Vagina (tissue), 2 donors: ENCODE measurements at places on chromosomes 4 and X.

DNA sequence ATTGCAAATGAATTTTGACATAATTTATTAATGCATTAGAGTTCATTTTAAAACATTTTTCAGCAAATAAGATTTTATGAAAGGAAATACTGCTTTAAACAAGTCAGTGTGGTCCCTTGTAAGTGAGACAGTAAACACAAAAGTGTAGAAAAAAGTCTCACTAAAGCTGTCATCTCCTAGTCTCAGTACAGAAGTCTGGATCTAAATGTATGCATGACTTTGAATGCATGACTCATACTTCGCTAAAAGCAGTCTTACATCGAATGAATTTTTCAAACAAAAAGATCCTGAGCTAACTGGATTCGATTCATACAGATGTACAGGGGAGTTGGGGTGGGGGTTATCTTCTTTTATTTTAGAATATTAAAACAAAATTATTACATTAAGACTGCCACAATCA, 207.4 kb upstream of the VCX start:
- no peak for DNase-seq

GRCh38 chr4:186851291-186852072, 127.8 kb upstream of the FAT1 start:
- no peak for DNase-seq

DNA sequence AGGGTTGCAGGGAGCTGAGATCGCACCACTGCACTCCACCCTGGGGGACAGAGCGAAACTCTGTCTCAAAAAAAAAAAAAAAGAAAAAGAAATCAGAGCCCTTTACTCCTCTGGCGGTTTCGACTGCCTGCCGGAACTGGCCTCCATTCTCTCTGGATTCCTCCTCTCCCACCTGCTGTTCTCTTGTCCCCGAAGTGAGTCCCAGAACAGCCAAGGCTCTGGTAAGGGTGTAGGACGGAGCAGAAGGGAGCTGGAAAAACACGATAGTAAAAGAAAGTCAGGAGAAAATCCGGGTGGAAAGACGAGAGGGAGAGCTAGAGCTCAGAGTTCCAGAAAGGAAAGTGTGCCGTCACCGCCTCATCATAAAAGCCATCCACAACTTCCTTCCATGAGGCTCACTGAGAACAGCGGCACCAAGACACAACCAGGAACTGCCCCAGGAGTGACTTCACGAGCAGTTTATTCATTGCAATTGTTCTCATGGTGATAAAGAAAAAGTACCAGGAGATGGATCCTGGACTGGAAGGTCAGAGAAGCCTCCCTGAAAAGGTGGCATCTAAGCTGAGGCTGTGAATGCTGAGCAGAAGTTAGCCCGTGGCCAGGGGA, 12.3 kb downstream of the TLR3 start:
- no peak for DNase-seq

- DNase-seq, result no peak
Measured at GRCh38 chrX:100340491-100341141, 69.5 kb downstream of the PCDH19 start.

DNA sequence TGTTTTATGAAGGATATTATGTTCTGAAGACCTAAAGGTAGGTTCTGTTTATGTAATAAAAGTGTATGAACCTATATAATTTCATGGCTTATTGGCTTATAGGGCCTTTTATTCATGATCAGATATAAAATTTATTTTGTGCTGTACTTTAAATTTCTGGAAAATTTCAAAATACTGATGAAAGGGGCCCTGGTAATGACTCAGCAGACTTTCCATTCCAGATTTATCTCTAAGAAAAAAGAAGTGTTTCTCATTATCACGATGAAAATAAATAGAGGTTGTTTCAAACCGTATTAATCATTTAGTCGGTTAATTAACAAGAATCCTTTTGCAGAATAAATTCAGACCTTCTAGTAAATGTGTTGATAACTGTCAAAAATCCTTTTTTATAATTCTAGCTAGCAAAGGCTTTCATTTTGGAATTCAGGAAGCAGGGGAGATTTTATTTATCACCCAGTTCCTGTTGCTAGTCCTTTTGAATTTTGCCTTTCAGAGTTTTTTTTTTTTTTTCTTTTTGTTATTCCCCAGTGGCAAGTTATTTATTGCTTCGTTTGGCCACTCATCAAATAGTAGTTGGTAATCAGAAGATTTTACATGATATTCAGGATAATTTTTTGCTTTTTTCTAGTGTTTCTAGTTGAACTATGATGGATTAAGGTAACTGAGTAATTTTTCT, 5.4 kb upstream of the TAPT1 start:
- no peak for DNase-seq

DNA sequence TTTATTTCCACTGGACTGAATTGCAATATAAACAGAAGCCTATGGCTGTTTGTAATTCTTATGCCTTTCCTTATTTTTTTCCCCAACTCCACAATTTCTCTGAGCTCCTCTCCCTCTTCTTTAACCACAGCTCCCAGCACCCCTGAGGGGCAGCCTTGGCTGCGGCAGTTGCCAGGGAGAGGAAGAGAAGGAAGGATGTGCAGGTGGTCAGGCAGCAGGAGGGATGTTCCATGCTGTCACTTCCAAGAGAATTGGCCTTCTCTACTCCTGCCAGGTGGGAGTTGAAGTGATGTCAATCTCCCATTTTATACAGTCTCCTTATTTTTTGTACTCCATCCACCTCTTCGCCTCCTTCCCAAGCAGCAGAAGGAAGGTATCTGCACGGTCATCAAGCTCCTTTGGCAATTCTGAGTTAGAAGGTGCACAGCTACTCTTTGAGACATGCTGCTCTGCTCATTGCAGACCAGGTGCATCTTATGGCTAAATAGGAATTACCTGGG, 343.3 kb upstream of the RPS6KA3 start:
- no peak for DNase-seq

- DNase-seq, result no peak
Measured at GRCh38 chrX:12610079-12610478, 181.1 kb upstream of the PRPS2 start.

DNA sequence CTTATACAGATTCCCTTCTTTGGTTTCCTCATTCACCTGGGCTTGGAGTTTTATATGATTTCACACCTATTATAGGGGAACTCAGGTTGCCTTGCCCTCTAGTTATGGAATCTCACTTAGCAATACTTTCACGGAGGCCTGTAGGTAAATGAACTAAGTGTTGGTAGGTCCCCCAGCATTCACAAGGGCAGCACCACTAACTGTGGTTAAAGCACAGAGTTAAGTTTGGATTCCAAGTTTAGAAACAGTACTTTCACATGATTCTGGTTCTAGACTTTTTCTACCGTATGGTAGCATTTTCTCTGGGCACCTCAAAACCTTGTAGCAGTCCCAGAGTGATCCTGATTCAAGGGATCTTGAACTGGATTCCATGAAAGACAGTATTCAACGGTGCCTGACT, 46.4 kb downstream of the SH2D1A start:
- DNase-seq, result no peak

- DNase-seq, result no peak
Measured at GRCh38 chr4:62328526-62328925, 1128.4 kb downstream of the ADGRL3 start.

DNA sequence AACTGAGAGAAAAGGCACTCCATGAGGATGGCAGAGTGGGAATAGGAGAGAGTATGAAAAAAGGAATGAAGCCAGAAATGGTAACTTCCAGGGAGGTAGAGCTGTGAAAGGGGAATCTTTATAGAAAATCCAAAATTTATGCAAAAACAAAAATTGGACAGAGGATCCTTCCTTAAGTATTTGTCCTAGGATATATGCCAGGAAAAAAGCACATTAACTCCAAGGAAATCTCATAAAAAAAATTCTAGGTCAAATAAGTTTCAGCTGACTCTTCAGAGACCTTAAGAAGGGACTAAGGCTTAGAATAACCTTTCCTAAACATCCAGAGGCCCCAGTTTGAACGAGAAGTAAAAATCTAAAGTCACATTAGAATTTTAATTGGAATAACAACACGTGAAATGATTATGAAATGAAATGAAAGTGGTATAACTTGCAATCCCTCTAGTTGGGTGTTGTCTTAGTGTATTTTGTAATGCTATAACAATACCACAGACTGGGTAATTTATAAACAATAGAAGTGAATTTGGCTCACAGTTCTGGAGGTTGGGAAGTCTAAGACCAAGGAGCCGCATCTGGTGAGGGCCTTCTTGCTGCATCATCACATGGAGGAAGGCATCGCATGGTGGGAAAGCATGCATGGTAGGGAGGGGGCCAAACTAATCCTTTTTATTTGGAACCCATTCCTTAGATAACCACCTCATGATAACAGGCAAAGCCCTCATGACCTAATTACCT, 145.4 kb upstream of the RXFP1 start:
- no peak for DNase-seq

DNA sequence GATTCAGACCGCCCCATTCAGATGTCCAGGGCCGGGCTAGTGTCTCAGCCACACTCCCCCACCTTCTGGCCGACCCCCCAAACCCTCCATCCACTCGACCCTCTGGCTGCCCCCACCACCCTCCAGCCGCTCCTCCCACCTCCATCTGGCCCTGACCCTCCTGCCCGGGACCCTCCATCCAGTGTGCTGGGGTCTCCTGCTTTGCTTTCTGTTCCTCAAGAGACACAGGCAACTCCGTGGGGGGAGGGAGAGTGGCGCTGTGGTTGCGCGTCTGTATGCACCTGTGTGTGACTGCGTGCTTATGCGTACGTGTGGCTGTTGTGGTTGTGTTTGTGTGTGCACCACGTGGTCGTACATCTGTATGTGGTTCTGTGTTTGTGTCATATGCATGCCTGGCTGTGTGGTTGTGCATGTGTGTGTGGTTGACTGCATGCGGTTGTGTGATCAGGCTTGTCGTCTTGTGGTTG, 33.3 kb downstream of the CPLX1 start:
- no peak for DNase-seq

GRCh38 chr4:2272026-2272827, 10.3 kb upstream of the MXD4 start:
- no peak for DNase-seq

DNA sequence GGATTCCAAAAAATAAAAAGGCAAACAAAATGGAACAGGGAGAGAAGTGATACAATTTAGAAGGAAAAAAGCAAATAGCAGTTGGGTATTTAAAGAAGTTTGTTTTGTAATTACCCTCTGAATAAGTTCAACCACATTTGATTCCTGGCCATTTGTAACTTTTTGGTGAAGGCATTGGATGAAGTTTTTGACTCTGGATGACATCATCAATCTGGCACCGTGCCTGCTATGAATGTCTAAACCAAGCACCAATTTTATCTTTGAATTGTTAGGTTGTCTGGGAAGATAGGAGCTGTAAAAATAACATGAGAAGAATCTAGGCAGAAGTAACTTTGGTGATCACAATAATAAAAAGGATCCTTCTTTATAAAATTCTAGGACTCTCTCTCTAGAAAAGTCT, 29.5 kb downstream of the TMPRSS11A start:
- no peak for DNase-seq

DNA sequence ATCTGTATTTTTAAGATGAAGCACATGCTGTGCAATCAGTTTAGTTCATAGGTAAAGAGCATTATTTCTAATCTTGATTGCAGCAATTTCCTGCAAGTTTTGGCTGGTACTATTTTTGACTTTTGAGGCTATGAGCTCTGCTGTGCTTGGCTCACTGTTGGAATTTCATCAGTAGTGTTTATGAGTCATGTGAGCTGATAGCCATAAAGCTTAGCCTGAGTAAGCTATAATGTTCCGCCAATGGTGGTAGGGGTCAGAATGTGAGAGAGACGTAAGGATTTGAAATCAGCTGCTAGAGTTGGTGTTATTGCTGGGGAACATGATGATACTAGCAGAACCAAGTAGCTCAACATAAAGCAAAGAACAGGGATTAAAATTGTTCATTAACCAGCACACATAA, 590.9 kb upstream of the GNPDA2 start:
- no peak for DNase-seq

DNA sequence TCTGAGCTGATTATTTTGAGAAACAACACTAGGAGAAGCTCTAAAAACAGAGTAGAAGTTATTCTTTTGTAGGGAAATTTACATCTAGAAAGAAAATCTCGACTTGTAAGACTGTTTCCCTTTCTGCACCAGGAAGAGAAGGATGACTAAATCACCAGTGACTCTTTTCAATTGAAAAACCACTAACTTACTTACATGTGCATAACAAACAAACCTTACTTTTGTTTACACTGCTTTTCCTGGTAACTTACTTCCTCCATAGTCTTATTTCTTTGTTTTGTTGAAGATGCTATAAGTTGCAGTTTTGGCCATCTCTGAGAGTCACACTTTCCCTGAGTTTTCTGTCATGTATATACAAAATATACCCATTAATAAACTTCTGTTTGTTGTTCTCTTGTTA, 293.6 kb upstream of the FAT4 start:
- DNase-seq, result no peak

DNA sequence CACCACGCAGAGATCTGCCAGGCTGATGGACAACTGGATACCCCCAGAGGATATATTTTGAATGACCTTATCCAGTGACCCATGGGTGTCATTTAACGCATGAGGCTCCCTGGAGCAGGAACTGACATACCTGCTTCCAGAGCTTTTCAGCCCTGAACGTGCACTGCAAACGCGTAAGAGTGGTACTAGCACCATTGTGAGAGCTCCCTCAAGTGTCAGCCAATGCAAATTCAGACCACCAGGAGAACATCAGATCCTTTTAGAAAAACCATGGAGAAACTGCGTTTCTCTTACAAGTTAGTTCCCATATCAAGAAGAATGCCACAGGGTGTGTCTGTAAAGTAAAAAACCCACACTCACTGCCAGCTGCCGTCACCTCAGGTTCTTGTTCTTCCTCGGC, 7.3 kb downstream of the TREX2 start:
- DNase-seq, result no peak

- DNase-seq, result no peak
Measured at GRCh38 chrX:110791071-110791470, 4.5 kb downstream of the CHRDL1 start.

- no peak for DNase-seq
Measured at GRCh38 chr4:9800848-9801247, 19.4 kb downstream of the DRD5 start.

DNA sequence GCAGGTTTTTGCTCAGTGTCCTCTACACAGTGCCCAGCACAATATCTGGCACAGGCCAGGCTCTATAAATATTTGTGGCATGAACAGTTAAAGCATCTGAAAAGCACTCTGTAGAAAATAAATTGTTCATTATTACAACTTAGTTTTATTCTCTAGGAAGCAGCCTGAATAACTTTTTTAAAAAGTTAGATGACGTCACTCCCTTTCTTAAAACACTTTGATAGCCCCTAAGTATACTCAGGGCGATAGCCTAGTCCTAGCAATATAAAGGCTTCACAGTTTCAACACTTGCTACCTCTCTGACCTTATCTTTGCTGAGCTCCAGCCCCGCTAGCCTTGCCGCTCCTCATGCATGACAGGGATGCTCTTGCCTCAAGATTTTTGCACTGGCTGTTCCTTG, 80.6 kb downstream of the GPM6A start:
- no peak for DNase-seq

GRCh38 chr4:169099771-169100180, 89.7 kb upstream of the CBR4 start:
- DNase-seq, result no peak

- no peak for DNase-seq
Measured at GRCh38 chr4:147547314-147548056, 66.6 kb downstream of the EDNRA start.

- no peak for DNase-seq
Measured at GRCh38 chr4:80515496-80515895, 180.0 kb downstream of the CFAP299 start.

GRCh38 chrX:18291006-18291545, 63.4 kb downstream of the SCML2 start:
- DNase-seq, result no peak

- DNase-seq, result no peak
Measured at GRCh38 chrX:40201329-40201885, 103.6 kb upstream of the BCOR start.
